ENCODE measurements at places on chromosomes 1 and 21. TPM values are rescaled to one million over a fixed set of nuclear protein-coding genes. Genes with fewer than 3 reads are reported as not detected.

Gene RBM15
- 59.1 TPM for total RNA-seq

Gene ADPRS
- 33.3 TPM for total RNA-seq

Gene PKP1
- not detected for total RNA-seq

Gene E2F2
- total RNA-seq: 26.3 TPM

Gene RNU1-3
- 1,409 TPM for total RNA-seq

Gene CNIH3
- 1.00 TPM for total RNA-seq

Gene LHX8
- not detected for total RNA-seq

Gene CCDC185
- not detected for total RNA-seq

Gene POU3F1
- total RNA-seq: 0.36 TPM

Gene DYNLT5
- not detected for total RNA-seq

Gene ATP1A2
- total RNA-seq: not detected

DNA sequence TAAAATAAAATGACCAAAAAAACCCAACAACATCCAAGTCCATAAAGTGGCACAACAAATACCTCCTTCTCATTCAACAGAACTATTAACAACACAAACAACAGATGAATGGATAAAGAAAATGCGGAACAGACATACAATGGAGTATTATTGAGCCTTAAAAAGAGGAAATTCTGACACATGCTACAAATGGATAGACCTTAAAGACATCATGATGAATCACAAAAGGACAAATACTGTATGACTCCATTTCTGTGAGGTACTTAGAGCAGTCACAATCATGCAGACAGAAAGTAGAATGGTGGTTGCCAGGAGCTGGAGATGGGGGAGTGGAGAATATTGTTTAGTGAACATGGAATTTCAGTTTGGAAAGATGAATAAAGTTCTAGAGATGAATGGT is 42.6 kb downstream of the EYA3 start:
- no peak for DNase-seq

- no peak for DNase-seq
These were observed 577.3 kb upstream of the ZP4 start for GRCh38 chr1:238468068-238468467.

- no peak for DNase-seq
These were observed 69.3 kb downstream of the FOXD2 start for GRCh38 chr1:47507144-47507543.

- no peak for DNase-seq
These were observed 568.8 kb upstream of the ZRANB2 start for GRCh38 chr1:71649608-71650007.

DNA sequence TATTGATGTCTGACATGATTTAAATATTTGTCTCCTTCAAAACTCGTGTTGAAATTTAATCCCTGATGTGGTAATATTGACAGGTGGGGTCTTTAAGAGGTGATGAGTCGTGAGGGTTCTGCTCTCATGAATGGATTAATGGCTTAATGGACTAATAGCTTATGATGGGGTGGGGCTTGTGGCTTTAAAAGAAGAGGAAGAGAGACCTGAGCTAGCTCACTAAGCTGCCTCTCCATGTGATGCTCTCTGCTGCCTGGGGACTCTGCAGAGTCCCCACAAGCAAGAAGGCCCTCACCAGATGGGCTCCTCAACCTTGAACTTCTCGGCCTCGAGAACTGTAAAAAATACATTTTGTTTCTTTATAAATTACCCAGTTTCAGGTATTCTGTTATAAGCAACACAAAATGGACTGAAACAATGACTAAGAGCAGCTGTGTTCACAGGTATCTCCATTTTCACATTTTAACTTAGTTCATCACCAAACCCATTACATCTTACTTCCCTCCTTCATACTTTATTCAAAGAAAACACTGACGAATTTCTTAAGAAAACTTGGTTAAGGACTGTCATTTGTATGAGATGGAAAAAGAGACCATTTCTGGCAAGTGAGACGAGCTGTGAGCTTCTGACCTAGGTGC is 12.1 kb upstream of the AIM2 start:
- DNase-seq: no peak

- no peak for DNase-seq
These were observed 9.9 kb upstream of the MPL start for GRCh38 chr1:43327549-43328292.

DNA sequence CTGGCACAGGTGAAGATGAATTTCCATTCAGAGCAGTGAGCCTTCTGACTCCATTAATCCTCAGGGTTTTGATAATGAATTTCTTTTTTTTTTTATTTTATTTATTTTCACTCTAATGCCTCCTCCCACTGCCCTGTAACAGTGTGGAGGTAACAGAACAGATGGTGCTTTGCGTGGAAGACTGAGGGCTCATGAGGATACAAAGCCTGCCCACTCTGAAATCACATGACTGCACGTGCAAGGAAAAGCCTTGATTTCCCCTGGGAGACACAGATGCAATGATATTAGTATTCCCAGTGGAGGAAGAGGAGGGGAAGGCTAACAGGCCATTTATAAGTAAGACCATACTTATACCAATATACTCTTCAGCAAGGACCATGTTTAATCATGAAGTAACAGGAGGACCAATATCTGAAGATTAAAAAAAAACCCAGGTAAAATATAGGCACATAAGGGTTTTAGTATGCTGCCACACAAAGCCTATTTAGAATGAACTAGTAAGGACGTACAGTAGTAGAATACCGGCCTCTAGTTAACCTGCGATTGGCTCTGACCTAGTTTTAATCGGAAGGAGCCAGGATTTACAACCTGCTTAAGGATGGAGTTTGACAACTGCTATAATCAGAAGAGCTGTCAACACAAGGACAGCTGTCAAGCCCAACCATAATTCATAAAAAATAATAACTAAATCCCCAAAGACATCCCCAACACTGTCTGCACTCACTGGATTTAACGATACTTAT is 69.6 kb downstream of the LHX4 start:
- DNase-seq: no peak

- no peak for DNase-seq
These were observed 57.7 kb downstream of the ZNF697 start for GRCh38 chr1:119590393-119590792.

- no peak for DNase-seq
These were observed 346.9 kb upstream of the DAB1 start for GRCh38 chr1:57770772-57771171.

DNA sequence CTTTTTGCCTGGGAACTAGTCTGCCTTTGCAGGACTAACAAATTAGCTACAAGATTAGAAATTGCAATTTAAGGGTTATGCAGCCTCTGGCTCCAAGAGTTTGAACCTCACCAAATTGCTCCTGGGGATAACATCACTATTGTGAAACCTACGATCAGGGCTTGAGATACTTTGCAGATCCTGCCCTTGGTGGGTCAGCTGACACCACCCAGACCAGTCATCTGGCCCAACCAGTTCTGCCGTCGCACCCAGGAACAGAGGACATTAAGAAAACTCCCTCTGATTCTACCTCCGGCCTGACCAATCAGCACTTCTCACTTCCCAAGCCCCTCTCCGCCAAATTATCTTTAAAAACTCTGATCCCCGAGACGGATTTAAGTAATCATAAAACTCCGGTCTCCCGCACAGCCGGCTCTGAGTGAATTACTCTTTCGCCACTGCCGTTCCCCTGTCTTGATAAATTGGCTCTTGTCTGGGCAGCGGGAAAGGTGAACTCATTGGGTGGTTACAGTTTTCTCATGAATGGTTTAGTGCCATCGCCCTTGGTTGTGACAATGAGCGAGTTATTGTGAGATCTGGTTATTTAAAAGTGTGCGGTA is 32.9 kb upstream of the B3GALT5 start:
- DNase-seq: no peak

DNA sequence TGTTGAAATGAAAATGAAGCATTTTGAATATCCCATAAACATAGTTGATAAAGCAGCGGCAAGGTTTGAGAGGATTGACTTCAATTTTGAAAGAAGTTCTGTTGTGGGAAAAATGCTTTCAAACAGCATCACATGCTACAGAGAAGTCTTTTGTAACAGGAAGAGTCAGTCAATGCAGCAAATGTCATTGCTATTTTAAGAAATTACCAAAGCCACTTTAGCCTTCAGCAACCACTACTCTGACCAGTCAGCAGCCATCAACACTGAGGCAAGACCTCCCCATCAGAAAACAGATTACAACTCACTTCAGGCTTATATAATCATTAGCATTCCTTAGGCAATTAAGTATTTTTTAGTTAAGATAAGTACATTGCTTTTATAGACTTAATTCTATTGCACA is 33.8 kb upstream of the FCRL3 start:
- no peak for DNase-seq

DNA sequence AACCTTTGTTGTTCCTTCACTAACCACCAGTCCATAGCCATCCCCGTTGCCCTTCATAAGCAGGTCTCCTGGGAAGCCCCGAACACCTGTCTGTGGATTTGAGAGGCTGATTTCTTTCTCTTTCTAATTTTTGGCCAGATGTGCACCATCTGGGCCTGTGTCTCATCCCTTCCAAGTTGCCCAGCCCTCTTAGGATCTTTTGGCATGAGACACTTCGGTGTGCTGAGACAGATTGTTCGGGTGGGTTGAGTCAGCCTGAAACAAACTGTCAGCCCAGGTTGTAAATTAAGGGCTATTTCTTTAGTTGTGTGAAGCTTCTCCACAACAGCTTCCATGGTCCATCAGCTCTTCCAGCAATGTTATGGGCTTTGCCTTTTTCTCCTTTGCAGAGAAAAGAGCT is 1.4 kb upstream of the DNAJC11 start:
- no peak for DNase-seq

DNA sequence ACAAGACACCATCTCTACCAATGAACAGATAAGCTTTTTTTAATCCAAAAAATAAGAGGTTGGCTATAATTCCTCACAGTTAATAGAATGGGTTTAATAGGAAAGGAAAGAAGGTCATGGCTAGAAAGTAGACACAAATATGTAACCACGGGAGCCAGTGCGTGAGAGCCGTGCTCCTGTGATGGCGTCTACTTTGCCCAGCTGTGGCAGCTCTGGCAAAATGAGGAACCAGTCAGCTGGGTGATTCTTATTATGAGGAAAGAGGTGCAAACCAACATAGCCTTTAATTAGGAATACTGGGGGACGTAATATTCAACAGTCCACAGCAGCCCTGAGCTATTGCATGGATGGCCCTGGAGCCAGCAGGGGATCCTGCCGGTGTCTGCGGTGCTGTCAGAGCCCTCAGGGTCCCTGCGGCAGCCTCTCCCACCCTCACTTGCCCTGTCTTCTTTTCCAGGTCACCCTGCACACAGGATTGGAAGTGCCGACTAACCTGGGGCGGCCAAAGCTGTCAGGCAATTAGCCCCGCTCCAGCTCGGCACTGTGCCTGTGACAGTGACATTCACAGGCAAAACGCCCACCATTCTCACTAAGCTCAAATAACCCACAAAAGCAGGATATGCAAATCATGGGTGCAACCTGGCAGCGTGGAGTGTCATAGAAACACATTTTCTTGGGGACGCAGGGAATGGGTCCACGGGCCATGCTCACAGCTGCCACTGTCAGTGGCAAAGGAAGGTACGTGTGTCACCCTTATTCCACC is 25.9 kb upstream of the GNPAT start:
- DNase-seq: peak; percentile 11

DNA sequence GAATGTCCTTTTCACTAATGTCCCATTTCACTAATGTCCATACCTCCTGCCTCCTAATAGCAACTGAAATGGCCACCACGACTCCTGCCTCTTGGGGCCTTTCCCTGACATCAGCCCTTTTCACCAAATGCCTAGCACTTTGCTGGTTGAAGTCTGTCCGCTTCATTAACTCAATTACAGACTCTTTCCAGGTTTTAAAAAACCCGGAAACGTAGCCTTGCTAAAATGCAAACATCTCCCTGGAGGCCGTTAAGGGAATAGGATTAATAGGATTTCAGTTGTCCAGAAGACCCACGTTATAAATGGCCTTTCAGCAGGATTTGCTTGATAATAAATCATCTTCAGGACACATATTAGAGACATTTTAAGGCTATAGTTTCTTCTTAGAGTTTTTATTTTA is 25.7 kb upstream of the ERO1B start:
- DNase-seq: no peak

GRCh38 chr1:12014141-12014991 is 4.9 kb upstream of the MIIP start:
- peak; percentile 57 for DNase-seq

- DNase-seq: no peak
These were observed 53.4 kb upstream of the EDN2 start for GRCh38 chr1:41537788-41538351.

DNA sequence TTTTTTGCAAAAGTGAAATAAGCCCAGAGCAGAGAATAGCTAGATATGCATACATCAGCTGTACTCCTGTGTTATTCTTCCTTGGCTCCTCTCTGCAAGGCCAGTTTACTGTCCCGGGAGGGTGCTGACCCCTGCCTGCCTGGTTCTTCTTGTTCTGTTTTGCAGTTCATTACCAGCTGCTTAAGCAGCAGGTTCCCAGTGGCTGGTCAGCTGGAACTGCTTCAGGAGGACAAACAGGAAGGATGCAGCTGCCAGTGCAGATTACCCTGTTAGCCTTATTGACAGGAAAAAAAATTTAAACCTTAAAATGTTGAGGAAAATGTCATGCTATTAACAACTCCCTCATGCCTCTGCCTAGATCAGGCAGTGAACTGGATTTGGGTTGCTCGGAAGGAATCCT is 16.0 kb upstream of the LRIG2 start:
- DNase-seq: no peak

GRCh38 chr1:69271587-69272125 is 296.1 kb upstream of the LRRC7 start:
- DNase-seq: no peak

DNA sequence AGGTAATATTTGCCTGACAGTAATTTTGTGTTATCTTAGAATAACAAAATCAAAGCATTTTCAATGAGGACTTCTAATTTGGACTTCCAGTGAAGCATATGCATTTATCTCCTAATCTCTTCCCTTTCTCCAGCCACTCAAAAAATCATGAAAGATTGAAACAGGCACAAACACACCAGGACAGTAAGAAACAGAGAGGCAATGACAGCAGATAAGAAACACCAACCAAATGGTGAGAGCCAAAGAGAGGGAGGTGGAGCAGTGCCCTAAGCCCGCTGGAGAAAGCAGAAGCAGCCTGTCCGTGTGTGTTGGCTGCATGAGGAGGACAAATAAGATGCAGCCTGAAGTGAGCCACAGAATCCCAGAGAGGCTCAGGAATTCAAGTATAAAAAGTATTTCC is 39.0 kb downstream of the SLC44A3 start:
- DNase-seq: no peak

- DNase-seq: no peak
These were observed 74.6 kb upstream of the GADD45A start for GRCh38 chr1:67610450-67610849.

GRCh38 chr1:210989905-210990304 is 144.0 kb downstream of the KCNH1 start:
- DNase-seq: no peak

DNA sequence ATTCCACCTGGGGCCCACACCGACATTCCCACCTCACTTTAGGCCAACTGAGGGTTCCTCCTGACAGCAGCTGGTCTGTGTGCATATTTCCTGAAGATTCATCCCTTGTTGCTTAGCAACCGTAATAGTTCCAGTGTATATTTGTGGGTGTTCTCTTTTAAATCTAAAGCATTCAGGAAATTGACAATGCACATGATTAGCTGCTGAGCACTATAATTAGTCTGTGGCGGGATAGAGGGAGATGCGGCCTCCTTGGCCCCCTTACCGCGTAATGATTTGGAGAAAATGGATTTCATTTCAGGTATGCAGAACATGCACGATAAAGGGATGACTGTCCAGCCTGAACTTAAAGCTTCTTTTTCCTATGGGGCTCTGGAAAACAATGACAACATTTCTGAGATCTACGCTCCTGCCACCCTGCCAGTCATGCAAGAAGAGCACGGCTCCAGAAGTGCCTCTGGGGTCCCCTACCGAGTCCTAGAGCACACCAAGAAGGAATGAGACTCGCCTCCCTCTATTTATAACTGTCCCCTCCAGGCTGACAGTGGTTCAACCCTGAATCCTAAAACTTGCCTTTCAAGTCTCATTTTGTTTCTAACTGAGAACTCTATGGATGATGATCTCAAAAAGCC is 33.8 kb upstream of the RCAN3 start:
- DNase-seq: no peak
